ENCODE measurements at places on chromosomes 5 and 9.

- DNase-seq, result peak; percentile 4
Observed at GRCh38 chr5:122014236-122014935, 52.6 kb downstream of the SRFBP1 start.

- no peak for DNase-seq
Observed at GRCh38 chr9:95317893-95318211, 343 bp upstream of the FANCC start.

- DNase-seq, result no peak
Observed at GRCh38 chr5:54886866-54887265, 98.5 kb downstream of the ESM1 start.

GRCh38 chr5:141772281-141772680, 90.3 kb upstream of the ARAP3 start:
- DNase-seq, result peak; percentile 36

GRCh38 chr9:135602789-135603481, 36.4 kb downstream of the GLT6D1 start:
- peak; percentile 61 for DNase-seq

DNA sequence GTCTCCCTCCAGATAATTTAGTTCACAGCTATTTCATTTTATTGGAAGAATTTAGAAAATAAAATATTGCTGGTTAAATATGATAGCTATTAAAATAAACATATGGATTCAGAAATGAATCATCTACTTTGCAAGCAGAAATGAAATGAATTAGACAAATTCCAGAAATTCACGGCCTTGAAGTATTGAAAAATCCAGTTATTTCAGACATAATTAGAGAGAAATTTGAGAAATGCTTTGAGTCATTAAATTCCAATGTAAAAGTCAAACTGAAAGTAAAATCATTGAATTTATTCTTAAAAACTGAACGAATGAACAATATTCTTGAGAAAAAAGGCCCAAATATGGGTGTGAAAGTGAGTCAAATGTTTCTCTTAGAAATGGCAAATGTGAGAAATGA, 632.6 kb upstream of the EDIL3 start:
- no peak for DNase-seq

DNA sequence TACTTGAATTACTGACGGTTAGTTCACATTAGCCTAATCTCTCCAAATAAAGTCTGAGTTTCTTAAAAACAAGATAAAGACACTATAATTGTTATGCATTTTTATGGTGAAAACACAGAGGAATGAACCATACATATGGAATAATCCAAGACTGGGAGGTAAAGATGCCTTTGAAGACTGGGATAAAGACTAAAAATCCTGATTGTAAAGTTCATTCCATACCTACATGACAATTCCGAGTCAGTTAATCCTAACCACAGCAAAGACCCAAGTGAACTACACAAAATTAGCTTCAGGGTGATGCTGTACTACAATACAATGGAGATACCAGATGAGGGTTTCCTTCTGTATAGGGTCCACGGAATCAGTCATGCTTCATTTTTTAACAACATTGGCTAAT, 6.3 kb downstream of the AP3B1 start:
- no peak for DNase-seq

- no peak for DNase-seq
Observed at GRCh38 chr5:76380346-76381066, 22.6 kb upstream of the IQGAP2 start.

DNA sequence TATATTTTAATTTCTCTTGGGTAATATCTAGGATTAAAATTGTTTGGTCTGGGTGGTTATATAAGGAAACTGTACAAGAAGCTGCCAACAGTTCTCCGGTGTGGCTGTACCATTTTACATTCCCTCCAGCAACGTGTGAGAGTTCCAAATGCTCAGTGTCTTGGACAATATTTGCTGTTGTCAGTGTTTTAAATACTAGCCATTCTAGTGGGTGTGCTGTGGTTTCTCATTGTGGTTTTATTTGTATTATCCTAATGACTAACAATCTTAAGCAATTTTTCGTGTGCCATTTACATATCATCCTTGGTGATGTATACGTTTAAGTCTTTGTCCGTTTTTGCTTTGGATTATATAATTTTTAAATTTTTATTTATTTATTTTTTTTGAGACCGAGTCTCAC, 34.0 kb downstream of the TNFSF15 start:
- no peak for DNase-seq

DNA sequence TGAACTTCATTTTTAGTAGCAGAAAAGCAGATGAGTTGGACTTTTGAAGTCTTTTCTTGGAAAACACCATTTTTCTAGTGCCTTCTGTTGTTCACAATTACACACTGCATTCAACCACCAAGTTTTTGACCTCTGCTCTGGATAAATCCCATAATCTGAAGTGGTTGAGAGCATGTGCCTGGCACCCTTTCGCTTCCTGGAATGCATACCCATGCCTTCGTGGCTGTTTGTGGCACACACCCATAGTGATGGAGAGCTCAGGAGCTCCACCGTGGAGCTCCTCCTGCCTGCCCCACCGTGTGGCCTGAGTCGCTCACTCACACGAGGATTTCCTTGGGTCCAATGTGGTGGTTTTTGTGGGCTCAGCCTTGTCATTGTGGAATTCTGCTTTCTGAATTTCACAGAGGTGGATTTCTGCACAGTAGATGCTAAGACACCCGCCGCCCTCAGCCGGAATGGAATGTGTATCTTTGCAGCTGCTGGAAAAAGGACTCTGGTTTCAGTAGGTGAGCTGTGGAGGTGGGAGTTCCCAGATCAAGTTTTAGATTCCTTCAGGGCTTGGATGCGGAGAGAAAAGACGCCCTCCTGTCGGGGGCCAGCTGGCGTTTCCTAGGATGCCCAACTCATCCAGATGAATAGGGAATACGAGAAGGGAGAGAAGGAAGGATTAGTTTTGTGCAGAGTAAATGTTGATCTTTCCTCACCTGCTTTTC, 500.4 kb downstream of the IRX1 start:
- DNase-seq, result no peak

DNA sequence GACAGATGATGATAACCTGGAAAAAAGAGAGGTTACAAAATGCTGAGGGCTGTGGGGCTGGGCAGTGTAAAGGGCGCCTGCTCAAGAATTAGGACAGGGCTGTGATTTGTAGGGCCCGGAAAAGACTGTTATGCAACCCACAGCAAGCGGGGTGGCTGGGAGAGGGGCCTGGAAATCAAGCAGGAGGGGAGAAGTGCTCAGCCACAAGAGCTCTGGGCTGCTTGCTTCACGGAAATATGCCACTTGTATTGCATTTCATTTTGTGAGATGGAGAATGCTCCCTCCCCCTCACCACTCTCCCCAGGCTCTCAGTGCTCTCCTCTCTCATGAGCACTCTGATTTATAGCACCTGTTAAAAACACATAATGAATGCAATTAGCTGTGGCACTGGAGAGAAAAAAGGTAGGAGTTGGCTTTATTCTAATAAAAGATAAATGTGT, 8.4 kb upstream of the HAND1 start:
- DNase-seq, result no peak

GRCh38 chr5:3377176-3377575, 218.5 kb upstream of the IRX1 start:
- DNase-seq, result no peak

GRCh38 chr5:155884041-155884440, 442.9 kb upstream of the SGCD start:
- peak; percentile 6 for DNase-seq

DNA sequence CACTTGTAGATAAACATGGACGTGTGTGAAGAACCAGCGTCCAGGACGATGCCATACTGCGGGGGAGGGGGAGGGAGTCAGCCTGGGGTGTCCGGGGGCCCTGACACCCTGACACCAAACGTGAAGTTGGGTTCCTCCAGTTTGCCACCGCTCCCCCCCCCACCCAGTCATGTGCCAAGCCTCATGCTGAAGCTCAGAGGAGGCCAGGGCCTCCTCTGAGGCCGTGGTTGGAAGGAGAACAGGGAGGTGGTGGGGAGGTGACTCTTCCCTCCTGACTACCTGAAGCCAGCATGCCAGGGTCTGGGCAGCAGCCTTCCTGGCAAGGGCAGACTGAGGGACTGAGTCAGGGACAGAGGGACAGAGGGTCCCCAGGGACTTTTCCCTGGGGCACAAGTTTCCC, 1.6 kb downstream of the ENTPD2 start:
- no peak for DNase-seq

GRCh38 chr5:7586480-7586879, 190.5 kb downstream of the ADCY2 start:
- DNase-seq, result no peak

DNA sequence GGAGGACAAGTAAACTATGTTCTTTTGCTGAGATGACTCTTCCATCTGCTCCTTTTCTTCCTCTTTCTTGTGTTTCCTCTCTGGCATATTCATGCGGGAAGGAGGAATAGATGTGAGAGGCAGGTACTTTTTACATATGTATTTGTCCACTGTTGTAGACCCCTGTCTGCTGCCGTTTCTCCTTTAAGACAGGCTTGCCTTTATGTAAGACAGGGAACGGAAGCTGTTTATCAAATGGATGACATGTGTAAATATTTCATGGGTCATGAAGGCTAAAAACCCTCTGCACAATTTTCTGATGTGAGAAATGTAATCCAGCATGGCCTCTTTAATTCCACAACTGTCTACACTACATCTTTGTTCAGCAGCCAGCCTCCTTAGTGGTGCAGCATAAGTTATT, 1525.5 kb upstream of the NUDT12 start:
- no peak for DNase-seq

GRCh38 chr5:2919310-2920018, 168.0 kb upstream of the IRX2 start:
- no peak for DNase-seq
